AG08395 (cell line): ENCODE measurements at places on chromosomes 3 and 15.

GRCh38 chr3:187319699-187320302, 28.3 kb upstream of the MASP1 start:
- peak; percentile 82 for DNase-seq

DNA sequence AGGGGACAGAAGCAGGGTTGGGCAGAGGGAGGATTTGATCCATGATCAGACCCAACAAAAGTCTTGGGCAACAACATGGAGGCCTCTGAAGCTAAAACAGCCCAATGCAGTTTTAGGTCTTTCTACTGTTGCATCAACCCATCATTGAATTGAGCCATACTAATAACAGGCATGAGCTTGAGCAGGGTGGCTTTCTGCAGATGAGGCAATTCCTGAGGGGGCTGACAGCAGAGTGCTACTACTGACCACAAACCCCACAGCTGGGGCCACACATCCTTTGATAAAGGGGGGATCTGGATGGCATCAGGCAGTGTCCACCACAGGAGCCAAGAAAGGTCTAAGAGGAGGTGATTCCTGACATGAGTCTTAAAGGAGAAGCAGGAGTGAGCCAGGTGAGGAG, 517.0 kb upstream of the PPP2R3A start:
- DNase-seq: no peak

GRCh38 chr3:25711090-25711489, 46.4 kb upstream of the TOP2B start:
- no peak for DNase-seq

GRCh38 chr3:5644773-5645670, 457.5 kb downstream of the EDEM1 start:
- DNase-seq: no peak

GRCh38 chr3:182490596-182491491, 302.5 kb upstream of the ATP11B start:
- no peak for DNase-seq

DNA sequence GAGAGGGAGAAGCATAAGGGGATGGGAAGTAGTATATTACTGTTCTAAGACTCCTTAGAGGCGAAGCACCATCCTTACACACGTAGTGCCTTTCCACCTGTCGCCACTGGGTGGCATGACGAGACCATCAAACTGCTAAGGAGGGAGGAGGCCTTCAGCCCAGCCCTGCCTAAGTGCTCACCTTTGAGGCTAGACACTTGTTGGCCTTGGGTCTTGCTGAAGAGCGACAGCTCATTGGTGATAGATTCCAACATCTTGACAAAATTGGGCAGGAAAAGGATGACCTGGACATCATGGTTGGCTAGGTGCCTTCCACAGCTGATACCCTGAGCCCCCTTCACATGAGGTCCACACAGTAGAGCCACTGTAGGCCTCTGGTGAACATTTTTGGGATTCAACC, 19.6 kb downstream of the CLK3 start:
- peak; percentile 79 for DNase-seq

DNA sequence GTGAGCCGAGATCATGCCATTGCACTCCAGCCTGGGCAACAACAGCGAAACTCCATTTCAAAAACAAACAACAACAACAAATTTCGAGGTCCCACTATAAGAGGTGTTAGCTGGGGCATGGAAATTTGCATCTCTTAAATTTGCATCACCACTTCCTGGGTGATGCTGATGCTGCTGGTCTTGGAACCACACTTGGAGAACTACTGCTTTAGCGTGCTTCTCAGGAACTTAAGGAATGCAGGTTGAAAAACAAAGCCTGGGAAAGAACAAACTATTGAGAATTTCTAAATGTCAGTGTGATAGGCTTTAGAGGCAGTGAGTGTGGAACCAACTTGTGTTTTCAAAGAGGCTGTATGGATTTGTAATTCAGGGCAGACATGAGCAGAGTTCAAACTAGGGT, 858.4 kb upstream of the ARPP21 start:
- DNase-seq: no peak

DNA sequence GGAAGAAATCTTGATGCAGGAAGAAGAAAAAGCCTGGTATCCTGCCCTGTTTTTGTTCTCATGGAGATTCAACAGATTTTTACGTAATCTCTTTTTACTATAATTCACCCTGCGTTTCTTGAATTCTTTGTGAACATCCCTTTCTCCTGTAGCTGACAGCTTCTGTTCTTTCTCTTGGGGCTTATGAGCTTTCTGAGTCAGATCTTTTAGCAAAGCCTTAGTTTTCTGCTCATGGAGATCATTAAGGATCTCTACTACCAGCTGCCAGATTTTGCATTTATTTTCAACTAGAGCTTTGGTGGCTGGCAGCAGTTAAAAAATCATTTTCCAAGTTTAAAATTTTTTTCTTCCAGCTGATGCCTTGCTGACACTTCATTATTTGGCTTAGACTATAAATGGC, 51.6 kb downstream of the MOBP start:
- DNase-seq: no peak

DNA sequence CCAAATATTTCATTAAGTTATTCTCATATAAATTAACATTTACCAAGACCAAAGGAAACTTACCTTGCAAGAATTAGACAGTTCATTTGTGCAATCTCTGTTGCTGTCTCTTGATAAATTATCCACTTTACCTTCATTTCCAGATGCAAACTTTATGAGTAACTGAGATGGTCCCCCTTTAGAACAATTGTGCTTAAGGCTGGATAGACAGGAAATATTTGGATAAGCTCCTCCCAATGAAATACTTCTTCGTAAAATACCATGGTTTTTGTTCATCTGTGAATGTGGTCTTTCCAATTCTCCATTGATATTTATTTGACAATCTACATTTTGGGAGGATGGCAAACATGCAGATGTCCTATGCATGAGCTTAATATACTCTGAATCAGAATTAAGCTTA, 78.2 kb downstream of the NEDD4 start:
- no peak for DNase-seq
